Activated naive CD8-positive, alpha-beta T cell treated with anti-CD3 and anti-CD28 coated beads for 36 hours (primary cell): ENCODE measurements at places on chromosomes 6 and 20. TPM values are rescaled to one million over a fixed set of nuclear protein-coding genes. Genes with fewer than 3 reads are reported as not detected.

DNA sequence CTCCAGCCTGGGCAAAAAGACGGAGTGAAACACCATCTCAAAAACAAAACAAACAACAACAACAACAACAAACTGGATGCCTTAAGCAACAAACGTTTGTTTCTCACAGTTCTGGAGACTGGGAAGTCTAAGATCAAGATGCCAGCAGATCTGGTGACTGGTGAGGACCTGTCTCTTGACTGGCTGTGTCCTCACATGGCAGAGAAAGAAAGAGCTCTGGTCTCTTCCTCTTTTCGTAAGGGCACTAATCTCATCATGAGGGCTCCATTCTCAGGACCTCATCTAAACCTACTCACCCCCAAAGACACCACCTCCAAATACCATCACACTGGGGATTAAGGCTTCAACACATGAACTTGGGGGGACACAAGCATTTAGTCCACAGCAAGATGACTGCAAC lies 13.5 kb upstream of the GFOD1 start:
- H3K4me3 ChIP-seq = no peak overlapping the region
- DNase-seq = no peak
- H3K36me3 ChIP-seq = no peaks in the 10 kb centered on the region
- H3K4me1 ChIP-seq = peaks cover 6% of the 10 kb centered on the region

DNA sequence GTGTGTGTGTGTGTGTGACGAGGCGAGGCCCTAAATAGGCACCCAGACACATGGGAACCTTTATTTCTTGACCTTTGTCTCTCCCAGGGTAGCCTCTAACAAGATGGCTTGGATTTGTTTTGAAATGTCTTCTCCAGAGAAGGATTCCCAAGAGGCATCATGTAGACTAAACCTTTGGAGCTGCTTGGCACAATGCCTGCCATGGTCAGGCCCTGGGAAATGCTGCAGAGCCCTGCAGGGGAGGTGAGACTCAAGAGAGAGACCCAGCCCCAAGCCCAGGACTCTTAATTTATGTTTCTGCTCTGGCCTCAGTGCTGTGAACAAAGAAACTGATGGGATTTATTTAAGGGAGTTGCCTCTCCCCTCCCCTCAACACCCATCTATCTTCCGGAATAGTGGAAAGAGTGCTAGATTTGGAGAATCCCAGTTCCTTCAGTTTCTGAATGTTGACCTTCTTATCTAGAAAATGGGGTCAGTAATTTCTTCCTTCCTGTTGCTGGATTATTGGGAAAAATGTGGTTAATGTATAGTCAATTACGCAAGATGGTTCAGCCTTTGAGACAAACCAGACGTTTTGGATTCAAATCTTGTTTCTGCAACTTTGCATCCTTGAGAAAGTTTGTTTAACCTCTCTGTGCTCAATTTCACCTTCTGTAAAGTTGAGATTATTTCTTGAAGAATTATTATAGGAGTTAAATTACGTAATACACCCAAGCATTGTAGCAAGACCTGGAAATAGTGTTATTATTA lies 434.8 kb downstream of the MAFB start:
- no peak overlapping the region for H3K4me3 ChIP-seq
- H3K36me3 ChIP-seq = no peaks in the 10 kb centered on the region
- no peak for DNase-seq
- H3K4me1 ChIP-seq = no peaks in the 10 kb centered on the region
- peaks cover 3% of the 10 kb centered on the region for H3K27me3 ChIP-seq
- no peak overlapping the region for H3K27ac ChIP-seq

DNA sequence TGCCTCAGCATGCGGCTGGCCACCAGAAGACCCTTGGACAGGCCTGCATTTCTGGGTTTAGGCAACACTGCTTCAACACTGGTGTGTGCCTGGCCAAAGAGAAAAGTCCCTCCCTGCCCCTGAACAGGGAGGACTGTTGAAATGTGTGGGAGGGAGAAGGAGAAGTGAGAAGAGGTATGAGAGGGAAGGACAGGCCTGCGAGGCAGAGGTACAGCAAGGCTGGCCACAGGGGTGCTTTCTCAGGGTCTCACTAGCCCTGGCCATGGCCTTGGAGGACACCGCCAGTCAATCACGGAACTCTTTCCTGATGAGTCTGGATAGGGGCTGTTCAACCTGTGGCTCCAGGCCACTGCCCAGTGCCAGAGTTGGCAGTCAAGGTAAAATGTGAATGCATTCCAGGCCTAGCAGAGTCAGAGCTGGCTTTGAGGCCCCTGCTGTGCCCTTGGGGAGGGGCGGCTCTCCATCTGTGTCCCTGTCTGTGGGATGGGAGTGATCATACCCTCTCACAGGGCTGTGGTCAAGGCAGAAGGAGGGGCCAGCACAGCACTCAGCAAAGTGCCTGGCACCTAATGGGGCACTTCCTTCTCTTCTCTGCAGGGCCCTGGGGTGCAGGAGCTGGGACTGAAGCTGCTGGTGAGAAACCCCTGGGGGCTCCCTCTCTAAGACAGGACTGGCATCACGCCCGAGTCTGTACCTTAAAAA lies 43.2 kb upstream of the CDH22 start:
- no peak for DNase-seq
- no peaks in the 10 kb centered on the region for H3K27me3 ChIP-seq
- H3K36me3 ChIP-seq = peaks cover 5% of the 10 kb centered on the region
- H3K4me3 ChIP-seq = no peak overlapping the region
- H3K27ac ChIP-seq = peak overlapping the region; percentile 48

Gene HDGFL1
- not detected for total RNA-seq

Gene GSTA5
- not detected for total RNA-seq

Gene VGLL2
- not detected for total RNA-seq
